Uterus (tissue), 4 donors: ENCODE measurements at places on chromosomes 6 and 20.
A peak's percentile ranks its signal among the peaks of the same experiment; 100 is the strongest.

GRCh38 chr6:97925504-97925903 lies 642.5 kb upstream of the MMS22L start:
- no peak for DNase-seq

DNA sequence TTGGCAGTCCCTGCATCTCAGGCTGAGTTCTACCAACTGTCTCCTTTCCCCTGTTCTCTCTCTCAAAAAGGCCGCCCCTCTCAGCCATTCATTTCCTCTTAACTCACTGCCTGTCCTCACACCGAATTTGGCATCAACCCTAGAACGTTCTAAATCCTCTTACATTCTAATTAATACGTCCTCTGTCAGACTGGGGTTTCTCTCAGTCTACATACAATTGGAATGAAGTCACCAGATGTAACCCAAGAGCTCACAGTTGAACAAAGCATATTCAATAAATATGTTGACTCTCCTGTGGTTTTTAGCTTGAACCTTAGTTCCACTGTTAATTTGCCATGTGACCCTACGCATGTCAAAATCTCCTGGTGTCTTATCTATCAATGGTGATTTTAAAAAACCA lies 269.6 kb downstream of the CLIC5 start:
- no peak for DNase-seq

- peak; percentile 91 for DNase-seq
Measured at GRCh38 chr6:113858480-113859348, 1.6 kb downstream of the MARCKS start.

DNA sequence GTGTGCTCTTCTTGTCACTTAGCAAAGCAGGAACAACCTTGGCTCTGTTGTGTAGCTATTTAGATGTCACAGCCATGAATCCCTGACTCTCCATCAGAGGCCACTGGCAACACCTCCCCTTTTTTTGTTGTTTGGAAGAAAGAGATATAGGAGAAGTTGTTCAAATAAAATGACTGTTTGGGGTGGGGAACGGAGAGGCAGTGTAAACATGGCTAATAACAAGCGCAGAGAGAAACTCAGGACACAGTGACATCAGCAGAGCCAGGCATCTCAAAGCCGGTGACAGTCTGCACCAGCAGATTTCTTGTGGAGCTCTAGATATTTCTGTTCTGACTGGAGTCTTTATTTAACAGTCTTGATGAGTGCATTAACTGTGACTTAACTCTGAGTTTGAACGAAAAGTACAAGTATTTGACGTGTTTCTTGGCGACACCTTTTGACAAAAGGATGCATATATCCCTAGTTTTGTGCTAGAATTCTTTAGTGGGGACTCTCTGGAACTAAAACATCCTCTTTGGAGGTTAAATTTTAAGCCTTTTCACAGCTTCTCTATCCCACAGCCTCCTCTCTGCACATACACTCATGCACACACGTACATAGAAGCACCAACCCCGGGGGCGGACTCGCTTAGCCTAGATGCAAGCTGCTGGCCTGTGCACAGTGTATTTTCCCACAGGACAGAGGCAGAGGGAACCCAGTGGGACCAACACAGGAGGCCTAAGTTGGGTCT lies 53.8 kb downstream of the ADAT2 start:
- DNase-seq, result no peak

DNA sequence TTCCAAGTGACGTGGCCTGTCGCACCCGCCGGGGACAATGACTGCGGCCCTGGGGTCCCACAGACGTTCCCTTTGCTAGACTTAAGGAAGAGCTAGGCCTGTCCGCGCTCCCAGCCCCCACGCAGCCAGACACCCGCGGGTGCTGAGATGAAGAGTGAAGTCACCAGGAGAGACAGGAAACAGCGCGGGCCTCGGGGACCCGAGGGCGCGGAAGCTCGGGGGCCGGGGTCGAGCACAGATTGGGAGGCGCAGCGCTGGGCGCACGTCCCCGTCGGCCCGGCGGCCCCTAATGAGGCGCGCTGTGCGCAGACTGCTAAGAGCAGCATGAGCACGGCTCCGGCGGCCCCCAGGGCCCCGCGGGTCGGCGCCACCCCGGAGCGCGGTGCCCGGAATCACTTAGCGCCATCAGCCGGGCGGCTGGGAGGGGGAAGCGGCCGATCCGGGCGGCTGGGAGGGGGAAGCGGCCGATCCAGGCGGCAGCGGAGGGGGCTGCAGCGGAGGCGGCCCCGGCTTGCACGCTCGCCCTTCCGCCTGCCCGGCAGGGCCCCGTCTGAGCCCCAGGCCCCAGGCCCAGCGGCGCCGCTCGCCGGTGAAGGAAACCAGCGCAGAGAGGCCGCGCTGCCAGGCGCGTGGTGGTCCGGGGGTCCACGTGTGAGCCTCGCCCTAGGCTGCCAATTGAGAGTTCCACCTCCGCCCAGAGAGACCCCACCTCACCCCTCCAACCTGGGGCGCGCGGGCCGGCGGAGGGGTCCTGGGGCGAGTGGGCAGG lies 8.3 kb upstream of the AVP start:
- no peak for DNase-seq

DNA sequence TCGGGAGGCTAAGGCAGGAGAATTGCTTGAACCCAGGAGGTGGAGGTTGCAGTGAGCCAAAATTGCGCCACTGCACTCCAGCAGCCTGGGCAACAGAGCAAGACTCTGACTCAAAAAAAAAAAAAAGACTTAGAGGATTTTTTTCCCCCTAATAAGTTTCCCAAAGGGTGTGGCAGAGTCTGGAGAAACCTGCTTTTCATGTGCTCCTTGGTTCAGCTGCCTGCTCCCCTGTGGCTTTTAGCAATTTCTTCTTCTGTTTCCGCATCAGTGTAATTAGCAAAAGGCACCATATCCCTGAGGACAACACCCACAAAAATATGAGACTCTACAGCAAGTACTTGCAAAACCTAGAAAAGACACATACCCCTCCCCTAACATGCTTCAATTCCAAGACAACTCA lies 28.6 kb upstream of the ZNF133 start:
- no peak for DNase-seq

DNA sequence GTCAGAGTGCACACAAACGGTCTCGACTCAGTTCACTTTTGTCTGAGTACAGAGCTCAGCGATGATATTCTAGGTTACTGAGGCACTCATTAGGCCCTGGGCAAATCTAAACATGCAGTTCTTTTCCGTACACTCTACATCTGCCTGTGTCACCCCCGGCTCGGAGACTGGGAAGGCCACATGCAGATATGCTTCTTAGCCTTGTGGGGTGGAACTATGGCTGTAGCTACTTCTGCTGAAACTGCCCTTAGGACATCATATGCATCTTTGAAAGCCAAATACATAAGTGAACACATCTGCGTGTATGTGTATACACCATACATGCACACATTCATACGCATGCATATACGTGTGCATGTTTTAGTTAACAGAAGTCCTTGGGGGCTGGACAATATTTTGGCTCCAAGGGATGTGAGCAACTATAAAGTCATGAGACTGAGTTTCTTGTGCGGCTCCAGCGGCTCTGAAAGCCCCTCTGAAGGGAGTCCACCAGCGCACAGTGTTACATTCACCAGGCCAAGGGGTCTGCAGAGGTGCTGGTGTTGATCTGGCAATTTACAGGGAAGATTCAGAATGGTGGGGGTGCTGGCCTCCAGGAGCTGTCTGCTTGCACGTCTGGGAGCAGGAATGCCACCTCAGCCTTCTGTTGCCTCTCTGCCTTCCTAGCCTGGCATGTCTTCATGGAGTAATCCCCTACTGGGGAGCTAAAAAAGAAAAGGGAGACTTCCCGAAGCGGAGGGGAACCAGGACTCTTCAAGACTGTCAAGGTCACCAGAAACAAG lies 31.6 kb downstream of the PSMG4 start:
- DNase-seq, result peak; percentile 5

DNA sequence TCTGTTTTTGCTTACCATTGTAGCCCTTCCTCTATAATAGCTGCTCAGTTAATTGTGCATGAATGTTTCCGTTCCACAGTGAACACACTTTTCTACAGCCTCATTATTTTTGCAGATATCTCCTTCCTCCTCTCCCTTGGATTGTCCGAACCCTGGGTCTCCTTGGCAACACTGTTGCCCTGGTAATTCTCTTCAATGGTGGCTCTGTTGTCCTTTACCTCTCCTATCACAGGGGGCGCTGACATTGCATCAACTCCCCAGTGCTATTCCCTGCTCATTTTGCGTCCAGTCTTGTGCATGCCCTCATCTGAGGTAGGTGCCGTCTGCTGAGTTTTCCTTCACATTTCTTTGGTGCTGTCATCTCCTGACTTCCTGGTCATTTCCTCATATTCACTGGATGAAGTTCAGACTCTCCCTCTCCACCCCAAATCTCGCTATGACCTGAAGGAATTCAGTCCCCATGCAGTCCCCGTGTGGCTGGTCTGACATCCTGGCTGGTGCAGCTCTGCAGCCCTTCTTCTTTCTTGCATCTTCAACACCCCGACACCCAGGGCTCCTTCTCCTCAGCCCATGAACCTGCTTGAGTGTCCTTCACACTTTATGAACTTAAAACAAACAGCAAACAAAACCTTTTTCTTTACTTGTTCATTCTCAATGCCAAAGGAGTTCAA lies 21.1 kb downstream of the PHACTR2 start:
- DNase-seq, result no peak

DNA sequence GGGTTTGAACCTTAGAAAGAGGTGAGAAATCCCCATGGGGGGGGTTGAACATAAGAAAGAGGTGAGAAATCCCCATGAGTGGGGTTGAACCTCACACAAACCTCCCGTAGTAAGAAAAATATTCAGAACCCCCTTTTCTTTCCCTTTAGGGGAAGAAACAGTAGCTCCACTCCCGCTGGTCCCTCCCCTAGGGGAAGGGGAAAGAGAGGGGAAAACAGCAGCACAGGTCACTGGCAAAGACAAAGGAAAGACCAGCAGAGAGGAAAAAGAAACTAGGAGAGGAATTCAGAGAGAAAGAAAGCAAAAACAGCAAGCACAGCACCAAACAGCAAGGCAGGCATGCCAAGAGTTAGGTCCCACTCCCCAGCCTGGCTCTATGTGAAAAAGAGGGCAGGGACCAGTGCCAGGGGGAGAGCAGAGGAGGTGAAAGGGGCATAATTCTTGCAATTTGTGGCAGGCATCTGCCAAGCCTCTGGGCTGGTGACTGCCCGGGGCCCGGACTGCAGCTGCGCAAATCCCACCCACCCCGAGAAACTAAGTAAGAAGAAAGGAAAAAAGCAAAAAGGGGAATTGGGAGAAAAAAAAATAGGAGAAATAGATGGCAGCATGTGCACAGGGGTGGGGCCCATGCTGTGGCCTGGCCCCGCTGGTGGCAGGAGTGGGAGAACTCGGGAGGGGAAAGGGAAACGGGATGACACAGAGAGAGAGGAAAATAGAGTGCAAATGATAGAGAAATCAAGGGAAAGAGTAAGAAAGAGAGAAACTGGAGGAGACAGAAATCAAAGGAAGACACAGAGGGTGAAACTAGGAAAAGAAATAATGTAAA lies 15.1 kb upstream of the GOPC start:
- no peak for DNase-seq

DNA sequence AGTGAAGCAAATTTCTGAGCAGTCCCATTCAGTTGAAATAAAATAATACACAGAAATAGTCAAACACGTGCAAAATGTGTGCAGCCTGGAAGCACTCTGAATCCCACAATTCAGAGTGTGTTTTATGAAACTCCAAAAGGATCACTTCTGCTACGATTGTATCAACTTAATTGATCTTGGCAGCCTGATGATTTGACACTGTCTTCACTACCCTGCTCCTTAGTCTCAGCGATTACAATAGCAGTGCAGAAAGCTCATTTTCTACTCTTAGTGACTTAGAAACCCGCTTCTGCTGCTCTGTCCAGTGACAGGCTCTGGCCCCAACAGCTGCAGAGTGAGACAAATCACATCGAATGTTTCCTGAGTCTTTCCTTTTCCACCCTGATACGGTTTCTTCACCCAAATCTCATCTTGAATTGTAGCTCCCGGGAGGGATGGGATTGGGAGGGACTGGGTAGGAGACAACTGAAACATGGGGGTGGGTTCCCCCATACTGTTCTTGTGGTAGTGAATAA lies 16.2 kb upstream of the EMILIN3 start:
- no peak for DNase-seq

DNA sequence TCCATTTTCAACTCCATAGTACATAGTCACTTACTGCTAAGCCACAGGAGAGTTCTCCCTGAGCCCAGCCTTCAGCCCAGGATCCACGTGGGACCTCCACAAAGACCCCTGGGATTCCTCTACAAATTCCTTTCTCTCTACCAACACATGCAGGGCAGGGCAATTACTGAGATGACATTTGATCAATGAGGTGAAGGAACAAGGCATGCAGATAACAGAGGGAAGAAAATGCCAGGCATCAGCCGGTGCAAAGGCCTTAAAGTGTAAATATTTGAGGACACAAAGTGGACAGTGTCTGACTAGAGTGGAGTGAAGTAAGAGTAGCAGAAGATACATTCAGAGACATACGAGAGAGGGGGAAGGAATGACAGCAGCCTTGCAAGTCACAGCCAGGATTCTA lies 70.2 kb downstream of the HS3ST5 start:
- no peak for DNase-seq

DNA sequence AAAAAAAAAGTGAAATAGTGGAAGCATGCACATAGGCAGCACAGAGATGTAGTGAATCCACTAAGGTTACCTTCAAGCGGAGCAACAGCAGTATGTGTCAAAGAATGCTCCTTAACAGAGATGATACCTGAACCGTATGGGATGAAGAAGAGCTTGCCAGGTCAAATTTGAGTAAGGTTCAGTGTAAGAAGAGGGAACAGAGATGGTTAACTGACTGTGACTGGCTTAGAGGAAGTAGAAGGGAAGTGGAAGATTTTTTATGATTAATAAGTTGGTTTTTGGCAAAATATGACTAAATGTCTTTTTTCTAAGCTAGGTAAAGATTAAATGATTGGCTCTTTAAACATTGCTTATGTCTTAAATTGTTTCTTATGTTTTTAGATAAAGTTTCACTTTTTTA lies 52.6 kb upstream of the C20orf144 start:
- no peak for DNase-seq

GRCh38 chr6:112910256-112910655 lies 563.1 kb downstream of the RFPL4B start:
- no peak for DNase-seq

GRCh38 chr20:58466729-58467571 lies 48.2 kb downstream of the APCDD1L start:
- no peak for DNase-seq

- DNase-seq, result no peak
Measured at GRCh38 chr20:44159711-44160110, 27.3 kb downstream of the JPH2 start.

DNA sequence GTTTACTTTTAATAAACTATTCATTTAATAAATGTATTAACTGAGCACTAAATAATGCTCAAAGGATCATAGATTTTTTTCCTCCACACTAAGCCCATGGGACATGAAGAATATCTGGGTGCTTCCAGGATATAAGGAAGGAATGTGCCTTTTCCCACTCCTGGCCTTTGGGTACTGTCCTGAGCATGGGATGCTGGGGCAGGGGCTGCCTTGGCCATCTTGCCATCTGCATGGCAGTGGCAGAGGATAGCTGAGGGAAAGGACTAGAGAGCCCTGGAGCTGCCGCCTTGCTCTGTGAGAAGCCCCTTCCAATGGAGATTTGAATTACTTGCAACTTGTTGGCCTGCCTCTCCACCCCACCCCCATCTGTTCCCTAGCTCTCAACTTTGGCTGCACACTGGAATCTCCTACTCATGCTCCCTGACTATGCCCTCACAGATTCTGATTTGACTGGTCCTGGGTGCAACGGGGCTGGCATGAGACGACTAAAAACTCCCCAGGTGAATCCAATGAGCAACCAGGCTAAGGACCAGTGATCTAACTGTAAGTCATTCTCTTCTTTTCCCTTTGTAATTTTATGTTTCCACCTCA lies 15.6 kb downstream of the DDRGK1 start:
- no peak for DNase-seq
